ENCODE measurements at places on chromosomes 4 and X.

- no peak for DNase-seq
Measured at GRCh38 chrX:118552121-118552900, 56.7 kb downstream of the DOCK11 start.

- no peak for DNase-seq
Measured at GRCh38 chr4:84495118-84495793, 3.8 kb downstream of the NKX6-1 start.

DNA sequence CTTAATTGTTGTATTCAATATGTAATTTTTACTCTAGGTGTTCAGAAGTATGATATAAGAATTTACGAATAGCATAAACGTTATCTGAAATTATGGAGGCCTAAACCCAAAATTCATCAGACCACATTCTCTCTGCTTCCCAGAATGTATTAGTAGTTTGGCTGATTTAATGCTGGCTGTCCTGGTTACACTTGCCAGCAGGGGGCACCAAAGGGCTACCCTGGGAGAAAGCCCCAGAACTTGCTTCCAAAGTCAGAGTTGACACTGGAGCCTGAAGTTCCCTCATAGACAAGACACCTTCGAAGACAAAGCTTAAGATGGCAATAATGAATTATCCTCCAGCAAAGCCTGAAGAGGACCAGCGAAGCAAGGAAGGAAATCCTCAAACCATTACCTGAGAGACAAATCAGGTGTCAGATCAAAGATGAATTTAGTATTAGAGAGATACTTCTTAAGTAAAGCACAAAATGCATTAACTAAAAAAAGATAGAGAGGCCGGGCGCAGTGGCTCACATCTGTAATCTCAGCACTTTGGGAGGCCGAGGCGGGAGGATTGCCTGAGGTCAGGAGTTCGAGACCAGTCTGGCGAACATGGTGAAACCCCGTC lies 11.3 kb upstream of the ANOS1 start:
- DNase-seq = no peak

GRCh38 chrX:110964786-110965185 lies 131.2 kb upstream of the PAK3 start:
- DNase-seq = peak; percentile 86

GRCh38 chr4:40515398-40516293 lies 114.0 kb downstream of the RBM47 start:
- no peak for DNase-seq

DNA sequence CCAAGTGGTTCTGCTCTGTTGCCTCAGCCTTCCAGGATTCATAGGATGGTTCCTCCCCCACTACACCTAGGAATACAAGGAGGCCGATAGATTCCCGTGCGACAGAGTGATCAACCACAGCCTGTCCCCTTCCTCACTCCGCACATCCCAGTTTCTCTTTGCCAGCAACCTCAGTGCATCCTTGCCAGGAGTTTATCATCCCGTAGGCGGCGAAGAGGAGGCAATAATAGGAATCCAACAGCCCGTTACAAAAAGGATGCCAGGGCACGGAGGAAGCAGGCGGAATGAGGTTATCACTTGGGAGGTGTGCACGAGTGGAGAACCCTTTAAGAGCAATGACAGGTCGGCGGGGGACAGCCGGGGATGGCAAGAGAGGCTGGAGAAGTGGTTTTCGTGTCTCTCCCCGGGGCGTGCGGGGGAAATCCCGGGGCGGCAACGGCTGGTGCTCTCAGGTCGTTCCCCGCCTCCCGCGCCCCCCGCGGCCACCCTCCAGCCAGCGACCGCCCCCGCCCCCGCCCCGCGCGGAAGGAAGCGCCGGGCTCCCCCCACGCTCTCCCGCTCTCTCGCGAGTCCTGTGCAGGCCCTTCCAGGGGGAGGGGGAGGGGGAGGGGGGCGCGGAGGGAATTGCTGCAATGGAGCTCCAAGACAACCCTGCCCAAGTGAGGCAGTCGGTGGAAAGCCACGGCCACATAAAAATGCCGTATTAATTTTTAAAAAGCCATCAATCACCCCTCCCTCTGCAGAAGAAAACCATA lies 1.6 kb downstream of the PPP3CA start:
- peak; percentile 43 for DNase-seq

DNA sequence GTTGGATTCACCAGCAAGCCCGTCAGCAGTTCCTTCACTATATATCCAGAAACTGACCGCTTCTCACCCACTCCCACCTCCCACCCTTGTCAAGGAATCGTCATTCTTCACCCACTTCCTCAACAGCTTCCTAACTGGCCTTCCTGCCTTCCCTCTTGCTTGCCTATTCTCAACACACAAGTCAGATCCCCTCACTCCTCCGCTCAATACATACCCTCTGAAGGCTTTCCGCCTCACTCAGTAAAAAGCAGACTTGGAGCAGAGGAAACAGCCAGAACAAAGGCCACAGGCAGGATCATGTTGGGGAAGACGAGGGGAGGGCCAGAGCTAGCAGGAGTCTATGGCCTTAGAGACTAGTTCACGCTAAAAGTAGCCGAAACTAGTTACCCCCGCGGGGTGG lies 23.7 kb downstream of the RWDD4 start:
- no peak for DNase-seq

DNA sequence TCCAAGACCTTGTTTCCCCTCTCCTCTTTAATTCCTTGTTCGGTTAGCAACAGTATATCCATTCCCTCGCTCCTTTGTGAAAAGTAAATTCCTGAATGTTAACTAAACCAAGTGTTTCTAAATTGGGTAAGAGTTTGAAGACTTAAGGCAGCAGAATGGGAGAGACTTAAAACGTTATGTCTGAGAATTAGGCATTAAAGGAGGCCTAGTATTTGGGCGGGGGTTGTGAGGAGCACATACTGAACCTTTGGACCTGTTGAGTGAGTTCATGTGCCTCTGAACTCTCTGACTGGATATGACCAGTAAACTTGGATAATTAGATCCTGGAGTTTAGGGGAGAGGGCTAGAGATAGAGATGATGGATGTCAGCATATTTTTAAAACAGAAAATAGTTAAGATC lies 1.2 kb downstream of the MSMO1 start:
- DNase-seq = no peak

GRCh38 chr4:81495345-81495744 lies 23.6 kb upstream of the RASGEF1B start:
- no peak for DNase-seq

DNA sequence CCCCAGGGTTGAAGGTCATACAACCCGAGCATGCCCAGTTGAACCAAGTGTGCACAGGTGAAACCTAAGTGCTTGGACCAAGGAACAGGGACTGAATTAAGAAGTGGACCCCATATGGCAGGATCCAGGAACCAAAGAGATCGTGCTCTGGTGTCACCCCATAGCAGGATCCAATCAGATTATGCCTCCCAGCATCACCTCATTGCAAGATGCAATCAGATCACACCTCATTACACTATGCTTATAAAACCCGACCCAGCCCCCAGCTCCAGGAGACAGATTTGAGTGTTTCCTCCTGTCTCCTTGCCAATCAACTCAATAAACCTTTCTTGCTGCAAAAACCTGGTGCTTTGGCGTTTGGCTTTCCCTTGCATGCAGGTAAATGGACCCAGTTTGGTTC lies 37.6 kb downstream of the EFHC2 start:
- DNase-seq = no peak
